ENCODE measurements at places on chromosomes 4 and X.

- peaks cover 11% of the 10 kb centered on the region for H3K36me3 ChIP-seq
- H3K4me1 ChIP-seq: peaks cover 20% of the 10 kb centered on the region
- no peak for DNase-seq
- H3K27ac ChIP-seq: peak overlapping the region; percentile 30
- H3K27me3 ChIP-seq: no peaks in the 10 kb centered on the region
Measured at GRCh38 chr4:169398316-169398715, 127.6 kb upstream of the SH3RF1 start.

DNA sequence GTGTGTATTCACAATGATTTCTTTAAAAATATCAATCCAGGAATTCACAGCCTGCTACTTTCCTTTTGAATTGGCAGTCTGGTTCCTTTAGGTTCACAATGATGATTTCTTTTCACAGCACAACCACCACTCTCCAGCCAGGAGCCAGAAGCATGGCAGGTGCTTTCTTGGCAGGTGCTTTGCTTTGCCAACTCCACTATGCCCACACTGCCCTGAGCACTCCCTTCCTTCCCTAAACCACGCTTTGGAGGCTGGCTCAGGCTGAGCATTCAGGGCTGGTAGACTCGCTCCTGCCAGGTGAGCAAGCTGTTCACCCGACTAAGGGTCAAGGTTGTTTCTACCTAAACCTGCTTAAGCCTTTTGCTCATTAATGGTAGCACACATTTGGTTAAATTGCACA is 184.5 kb downstream of the SH3KBP1 start:
- no peak for DNase-seq
- H3K27me3 ChIP-seq: no peaks in the 10 kb centered on the region
- H3K4me3 ChIP-seq: no peak overlapping the region
- H3K36me3 ChIP-seq: no peaks in the 10 kb centered on the region
- H3K4me1 ChIP-seq: peaks cover 10% of the 10 kb centered on the region

DNA sequence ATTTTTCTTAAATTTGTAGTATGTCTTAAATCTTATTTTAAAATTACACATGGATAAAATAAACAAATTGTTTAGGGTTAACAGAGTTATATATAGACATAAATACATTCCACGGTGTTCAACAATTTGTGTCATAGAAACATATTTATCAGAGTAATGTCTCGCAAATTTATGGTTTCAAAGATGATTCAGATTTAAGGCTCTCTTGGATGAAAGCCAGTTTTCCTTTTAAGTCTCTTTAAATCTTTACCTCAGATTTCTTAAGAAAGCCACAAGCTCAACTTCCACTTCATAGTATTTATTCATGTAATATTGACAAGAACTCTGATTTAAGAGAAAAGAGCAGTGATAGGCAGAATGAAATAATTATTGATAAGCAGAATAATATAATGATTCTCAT is 1254.8 kb upstream of the ADGRL3 start:
- H3K4me1 ChIP-seq: peaks cover 11% of the 10 kb centered on the region
- H3K4me3 ChIP-seq: no peak overlapping the region
- no peak for DNase-seq
- no peaks in the 10 kb centered on the region for H3K27me3 ChIP-seq
- H3K27ac ChIP-seq: no peak overlapping the region

- no peak overlapping the region for H3K27ac ChIP-seq
- H3K36me3 ChIP-seq: 0 out of 2 replicates have a peak, but pooled peaks cover 4% of the 10 kb centered on the region
- H3K4me3 ChIP-seq: no peak overlapping the region
- H3K27me3 ChIP-seq: no peaks in the 10 kb centered on the region
- H3K4me1 ChIP-seq: no peaks in the 10 kb centered on the region
- no peak for DNase-seq
Measured at GRCh38 chrX:153875391-153876111, 10.4 kb downstream of the L1CAM start.

All from RWPE2 (cell line).